ENCODE measurements at places on chromosomes 3 and 15.

DNA sequence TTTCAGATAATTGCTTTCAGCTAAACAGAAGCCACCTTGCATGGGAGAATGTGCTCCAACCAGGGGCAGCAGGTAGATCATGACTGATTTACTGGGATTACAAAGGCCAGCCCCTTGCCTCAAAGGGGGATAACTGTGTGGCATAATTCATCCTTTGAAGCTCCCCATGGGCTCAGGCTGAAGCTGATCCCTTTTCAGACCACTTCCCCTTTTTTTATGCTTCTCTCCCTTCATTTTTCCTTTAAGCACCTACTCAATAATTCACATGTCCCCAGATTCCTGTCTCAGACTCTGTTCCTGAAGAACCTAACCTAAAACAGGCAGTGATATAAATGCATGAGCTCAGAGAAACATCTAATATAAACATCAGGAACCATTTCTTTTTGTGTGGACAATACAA lies 8.2 kb upstream of the MYRIP start:
- DNase-seq, result no peak

- DNase-seq, result no peak
Measured at GRCh38 chr15:65115086-65115485, at the start of gene UBAP1L. Gene UBAP1L (minus strand): TSS chr15:65115200. CDS start chr15:65106215, 8,985 bp downstream.

- DNase-seq, result no peak
Measured at GRCh38 chr15:76032046-76032445, 19.8 kb upstream of the NRG4 start.

DNA sequence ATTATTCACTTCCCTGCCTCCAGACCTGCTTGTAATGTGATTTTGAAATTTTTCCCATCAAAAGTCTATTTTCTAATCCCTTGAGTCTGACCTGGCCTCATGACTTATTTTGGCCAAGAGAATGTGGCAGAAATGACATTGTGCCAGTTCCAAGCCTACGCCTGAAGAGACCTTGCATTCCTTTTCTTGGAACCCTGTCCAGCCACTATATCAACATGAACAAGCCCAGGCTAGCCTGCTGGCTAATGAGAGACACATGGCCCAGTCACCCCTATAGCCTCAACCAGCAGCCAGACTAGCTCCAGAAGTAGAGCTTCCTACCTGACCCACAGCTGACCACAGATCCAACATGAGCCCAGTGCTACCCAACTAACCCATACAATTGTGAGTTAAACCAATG lies 121.1 kb upstream of the ACP3 start:
- no peak for DNase-seq

DNA sequence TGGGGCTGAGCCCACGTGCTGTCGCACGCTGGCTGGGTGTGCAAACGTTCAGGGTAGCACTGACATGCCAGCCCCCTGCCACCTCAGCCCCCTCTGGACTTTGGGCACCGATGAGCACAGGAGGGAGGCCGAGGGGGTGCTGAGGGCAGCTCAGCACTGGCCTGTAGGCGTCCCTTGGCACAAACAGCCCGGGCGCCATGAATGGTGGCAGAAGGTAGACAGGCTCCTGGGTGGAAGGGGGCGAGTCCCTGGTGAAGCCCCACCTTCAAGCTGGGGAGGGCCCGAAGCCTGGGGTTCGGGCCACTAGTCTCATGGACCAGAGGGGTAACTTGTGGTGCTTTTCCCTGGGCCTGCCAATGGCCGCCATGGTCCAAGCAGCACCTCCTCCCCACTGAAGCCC lies 70.7 kb downstream of the GLB1 start:
- DNase-seq, result no peak

- DNase-seq, result no peak
Measured at GRCh38 chr3:112339609-112340008, 6.7 kb downstream of the CD200 start.

GRCh38 chr3:179513862-179514261 lies 48.9 kb upstream of the ACTL6A start:
- no peak for DNase-seq

DNA sequence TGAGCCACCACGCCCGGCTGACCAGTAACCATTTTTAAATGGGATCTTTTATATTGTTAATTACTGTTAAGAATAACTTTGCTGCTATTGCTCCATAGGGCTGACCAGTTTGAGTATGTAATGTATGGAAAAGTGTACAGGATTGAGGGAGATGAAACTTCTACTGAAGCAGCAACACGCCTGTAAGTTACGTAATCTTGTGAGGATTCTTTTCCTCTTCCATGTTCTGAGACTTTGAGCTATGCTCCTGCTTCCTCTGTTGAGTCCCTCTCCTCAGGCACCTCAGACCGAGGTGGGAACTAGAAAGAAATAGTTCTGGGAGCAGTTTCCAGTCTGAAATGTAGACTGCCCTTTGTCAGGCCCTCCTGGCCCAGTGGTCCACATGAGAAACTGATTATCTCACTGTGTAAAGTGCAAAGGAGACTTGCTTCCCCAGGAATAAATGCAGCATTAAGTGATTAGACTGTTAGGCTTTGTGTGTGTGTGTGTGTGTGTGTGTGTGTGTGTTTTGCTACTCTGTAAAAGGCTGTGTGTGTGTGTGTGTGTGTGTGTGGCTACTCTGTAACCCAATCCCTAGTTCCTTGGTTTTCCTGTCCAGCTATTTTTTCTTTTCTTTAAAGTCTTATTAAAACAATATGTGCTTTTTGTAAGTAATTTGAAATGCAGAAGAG lies 5.2 kb downstream of the POLR2H start:
- no peak for DNase-seq

DNA sequence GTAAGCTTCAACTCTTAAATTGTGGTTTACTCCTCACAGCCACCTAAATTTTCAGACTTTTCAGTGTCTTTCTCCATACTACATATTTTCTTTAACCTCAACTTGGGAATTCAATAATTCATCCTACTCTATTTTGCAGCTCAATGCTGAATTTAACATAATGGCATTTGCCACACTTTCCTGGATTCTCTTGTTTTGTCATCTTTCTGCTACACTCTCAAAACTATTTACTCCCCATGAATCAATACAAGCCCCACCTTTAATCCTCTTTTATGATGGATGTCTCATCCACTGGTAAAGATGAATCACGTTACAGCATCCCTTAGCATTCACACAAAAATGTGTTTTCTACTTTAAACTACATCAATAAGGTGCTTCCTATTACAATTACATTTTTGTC lies 19.6 kb upstream of the CHMP2B start:
- no peak for DNase-seq

- no peak for DNase-seq
Measured at GRCh38 chr3:73073091-73073707, 11.7 kb downstream of the EBLN2 start.

DNA sequence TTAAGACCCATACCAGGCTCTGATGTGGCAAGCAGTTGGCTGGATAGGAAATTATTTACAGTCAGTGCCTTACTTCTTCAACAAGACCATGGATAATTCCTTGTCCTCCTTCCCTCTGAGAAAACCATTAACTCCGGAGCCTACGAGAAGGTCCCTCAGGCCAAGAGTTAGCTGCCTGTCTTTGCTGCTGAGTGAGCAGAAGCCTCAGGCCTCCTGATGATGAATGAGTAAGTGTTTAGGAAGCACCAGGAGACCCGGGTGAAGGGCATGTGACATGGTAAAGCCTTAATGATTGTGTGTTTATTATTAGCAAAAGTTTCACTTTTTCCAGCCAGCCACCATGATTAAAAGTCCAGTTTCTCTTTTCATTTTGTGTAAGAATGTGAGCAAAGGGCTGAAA lies 174.9 kb upstream of the TOPAZ1 start:
- DNase-seq, result no peak

- peak; percentile 30 for DNase-seq
Measured at GRCh38 chr3:9732740-9733115, 1.2 kb downstream of the BRPF1 start.

DNA sequence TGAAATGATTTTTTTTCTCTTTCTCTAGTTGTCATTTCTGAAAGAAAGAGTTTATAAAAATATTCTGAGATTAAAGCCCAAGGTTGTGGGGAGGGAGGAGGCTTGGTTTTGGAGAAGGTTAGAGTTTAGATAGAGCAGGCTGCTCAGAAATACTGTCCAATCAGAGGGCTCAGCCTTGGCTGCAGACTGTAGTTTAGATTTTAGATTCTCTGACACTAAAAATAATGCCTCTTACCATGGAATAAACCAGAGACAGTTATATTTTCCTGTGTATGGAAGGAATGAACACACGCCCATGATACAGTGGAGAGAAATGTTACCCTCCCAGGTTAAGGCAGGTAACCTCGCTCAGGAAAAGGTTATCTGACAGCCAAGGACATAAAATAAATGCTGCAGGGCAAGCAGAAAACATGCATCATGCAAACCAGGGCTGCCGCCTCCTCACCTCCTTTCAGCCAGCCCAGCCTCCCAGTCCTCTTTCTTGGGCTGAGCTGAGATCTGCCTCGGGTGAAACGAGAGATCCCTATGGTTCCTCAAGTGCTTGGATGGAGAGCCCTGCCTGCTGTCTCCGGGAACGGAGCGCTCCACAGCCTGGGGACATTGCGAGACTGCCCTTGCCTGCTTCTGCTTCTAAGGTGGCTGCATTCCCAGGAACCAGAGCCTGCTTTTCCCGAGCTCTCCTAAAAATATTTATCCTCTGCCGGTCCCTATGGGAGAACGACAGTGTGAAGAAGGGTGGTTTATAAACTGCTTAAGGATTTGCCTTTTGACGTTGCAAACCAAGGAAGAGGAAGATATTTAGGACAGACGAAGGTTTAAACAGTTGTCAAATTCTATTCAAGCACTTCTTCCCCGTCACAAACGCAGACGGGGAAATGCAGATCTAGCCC lies 848 bp downstream of the NCEH1 start:
- DNase-seq, result peak; percentile 52

- no peak for DNase-seq
Measured at GRCh38 chr3:24520101-24520495, 25.4 kb upstream of the THRB start.

DNA sequence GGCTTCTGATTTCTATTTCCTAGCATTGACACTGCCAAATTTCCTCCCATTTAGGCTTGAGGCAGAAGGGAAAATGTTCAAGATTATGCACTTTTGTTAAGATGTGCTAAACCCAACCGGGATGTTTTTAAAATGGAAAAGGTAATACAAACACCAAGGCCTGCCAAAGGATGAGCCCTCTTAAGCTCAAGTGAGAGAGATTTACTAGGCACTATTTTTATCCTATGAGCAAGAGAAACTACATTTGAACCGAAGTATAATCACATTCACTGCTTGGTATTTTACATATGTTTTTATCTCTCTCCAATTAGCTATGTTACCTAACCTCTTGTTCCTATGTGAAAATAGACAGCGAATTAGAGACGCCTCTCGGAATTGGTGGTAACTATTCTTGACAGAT lies 295.8 kb downstream of the GABRB3 start:
- DNase-seq, result no peak

GRCh38 chr3:149214702-149215101 lies 6.9 kb downstream of the CP start:
- DNase-seq, result no peak

DNA sequence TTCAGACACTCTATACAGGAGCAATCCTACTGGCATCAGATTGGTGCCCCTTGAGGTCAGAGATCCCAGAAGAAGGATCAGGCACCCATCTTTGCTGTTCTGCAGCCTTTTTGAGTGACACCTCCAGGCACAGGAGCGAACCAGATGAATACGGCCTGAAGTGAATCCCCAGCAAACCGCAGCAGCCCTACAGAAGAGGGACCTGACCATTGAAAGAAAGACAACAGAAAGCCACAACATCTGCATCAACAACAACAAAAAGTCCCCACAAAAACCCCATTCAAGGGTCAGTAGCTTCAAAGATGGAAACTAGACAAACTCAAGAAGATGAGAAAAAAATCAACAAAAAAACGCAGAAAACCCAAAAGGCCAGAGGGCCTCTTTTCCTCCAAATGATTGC lies 130.4 kb downstream of the PPM1L start:
- DNase-seq, result no peak

DNA sequence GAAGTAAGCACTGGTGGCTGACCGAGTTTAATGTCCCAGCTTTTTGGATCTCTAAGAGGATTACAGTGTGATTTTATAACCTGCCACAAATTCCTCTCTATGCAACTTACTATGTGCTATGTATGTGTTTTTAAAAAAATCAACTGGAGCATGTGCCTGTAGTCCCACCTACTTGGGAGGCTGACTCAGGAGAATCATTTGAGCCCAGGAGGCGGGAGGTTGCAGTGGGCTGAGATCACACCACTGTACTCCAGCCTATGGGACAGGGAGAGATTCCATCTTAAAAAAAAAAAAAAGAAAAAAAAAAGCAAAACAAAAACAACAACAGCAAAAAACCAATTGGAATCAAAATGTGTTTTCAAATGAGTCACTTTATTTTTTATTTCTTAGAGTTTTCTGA lies 29.6 kb downstream of the DUT start:
- no peak for DNase-seq

GRCh38 chr3:171760477-171760876 lies 49.8 kb downstream of the PLD1 start:
- no peak for DNase-seq

DNA sequence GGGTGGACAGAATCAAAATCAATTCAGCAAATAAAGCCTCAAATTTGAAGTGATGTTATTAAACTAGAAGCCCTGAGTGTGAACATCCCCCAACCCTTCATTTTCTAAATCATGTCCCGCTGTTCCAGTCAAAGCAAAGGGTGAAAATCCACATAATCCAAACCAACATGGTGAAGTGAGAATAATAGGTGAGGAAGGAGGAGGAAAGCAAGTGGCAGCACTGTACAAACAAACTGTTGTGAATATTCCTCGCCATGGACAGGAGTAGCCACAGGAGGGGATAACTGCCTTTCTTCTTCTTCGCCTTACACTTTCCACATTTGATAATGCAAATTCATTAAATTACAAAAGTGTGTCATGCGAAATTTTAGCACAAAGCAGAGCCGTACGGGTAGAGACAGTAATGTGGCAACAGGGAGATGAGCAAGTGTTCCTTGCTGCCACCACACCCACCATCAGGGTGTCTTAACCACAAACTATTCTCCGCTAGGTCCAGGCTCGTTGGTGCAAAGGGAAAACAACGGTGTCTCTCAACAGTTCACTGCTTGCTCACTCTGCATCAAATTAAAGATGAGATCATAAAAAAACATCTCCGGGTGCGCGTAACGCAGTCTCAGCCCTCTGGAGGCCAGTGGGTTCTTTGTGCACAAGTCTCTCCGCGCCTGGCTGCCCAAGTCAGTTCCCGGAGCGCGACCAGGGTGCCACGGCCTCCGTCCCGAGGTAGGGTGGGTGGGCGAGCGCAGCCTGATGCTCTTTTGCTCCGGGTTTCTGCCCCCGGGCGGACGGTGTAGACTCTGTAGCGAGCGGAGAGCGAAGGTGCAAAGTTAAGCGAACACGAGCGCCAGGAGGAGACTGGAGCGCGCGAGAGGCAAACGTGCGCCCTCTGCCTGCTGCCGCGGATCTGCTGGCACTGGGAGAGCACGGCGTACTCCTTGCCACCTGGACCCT lies 6.7 kb downstream of the EPHA3 start:
- DNase-seq, result no peak

GRCh38 chr15:63491979-63492378 lies 12.4 kb upstream of the USP3 start:
- DNase-seq, result no peak
